NCI-H69 (cell line): ENCODE measurements at places on chromosomes 3 and 15.

GRCh38 chr15:58401991-58402649 is 29.7 kb upstream of the LIPC start:
- peak; percentile 24 for DNase-seq

DNA sequence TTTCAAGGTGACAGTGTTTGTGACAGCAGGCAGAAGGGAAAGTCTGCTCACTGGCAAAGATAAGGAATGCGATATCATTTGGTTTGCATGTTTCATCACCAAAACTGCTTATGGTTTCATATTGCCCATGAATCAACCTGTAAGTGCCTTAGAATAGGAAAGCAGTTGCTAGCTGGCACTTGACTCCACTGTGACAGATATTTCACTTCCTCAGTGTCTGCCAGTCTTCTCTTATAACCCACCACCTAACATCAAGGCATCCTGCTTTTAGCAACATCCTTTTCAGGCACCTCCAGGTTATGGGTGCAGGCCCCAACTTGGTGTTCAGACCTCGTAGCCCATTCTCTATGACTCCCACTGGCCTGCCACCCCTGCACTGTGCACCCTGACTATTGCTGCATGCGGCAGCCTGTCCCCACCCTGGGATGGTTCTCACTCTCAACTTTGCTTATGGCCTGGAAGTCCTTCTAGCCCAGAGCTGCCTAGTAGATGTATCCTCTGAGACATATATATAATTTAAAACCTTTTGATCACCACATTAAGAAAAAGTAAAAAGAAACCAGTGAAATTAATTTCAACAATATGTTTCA is 154.4 kb upstream of the RARB start:
- DNase-seq: no peak

DNA sequence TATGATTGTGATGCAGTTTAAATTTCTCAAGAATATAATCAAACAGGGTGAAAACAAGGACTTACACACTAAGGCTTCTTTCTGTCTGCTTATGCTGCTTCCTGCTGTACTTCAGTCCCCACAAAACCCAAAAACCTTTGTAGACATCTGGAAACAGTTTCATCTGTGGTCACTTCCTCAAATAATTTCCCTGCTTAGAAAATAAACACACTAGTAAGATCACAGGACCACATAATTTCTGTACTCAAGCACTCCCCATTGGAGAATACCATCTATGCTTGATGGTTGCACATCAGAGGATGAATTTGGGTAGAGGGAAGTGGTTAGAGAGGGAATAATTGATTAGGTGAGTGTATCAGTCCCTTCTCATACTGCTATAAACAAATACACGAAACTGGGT is 266.2 kb downstream of the LSAMP start:
- DNase-seq: no peak

- no peak for DNase-seq
Observed at GRCh38 chr15:51331141-51331540, 7.3 kb downstream of the CYP19A1 start.

- DNase-seq: no peak
Observed at GRCh38 chr15:84979651-84980050, 2.0 kb upstream of the PDE8A start.

DNA sequence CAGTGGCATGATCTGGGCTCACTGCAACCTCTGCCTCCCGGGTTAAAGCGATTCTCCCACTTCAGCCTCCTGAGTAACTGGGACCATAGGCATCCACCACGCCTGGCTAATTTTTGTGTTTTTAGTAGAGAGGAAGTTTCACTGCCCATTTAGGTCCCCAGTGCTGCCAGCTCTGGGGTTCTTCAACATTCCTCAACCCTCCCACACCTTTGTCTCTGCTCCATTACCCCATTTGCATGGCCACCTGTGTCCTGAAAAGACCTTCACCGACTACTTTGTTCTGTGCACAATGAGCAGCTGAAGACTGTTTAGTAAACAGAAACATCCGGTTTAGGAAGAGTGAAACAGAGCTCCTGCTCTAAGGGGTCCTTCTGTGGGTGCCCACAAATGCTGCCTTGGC is 92.0 kb downstream of the FAM43A start:
- no peak for DNase-seq

GRCh38 chr3:152558386-152558785 is 276.5 kb upstream of the P2RY1 start:
- no peak for DNase-seq

DNA sequence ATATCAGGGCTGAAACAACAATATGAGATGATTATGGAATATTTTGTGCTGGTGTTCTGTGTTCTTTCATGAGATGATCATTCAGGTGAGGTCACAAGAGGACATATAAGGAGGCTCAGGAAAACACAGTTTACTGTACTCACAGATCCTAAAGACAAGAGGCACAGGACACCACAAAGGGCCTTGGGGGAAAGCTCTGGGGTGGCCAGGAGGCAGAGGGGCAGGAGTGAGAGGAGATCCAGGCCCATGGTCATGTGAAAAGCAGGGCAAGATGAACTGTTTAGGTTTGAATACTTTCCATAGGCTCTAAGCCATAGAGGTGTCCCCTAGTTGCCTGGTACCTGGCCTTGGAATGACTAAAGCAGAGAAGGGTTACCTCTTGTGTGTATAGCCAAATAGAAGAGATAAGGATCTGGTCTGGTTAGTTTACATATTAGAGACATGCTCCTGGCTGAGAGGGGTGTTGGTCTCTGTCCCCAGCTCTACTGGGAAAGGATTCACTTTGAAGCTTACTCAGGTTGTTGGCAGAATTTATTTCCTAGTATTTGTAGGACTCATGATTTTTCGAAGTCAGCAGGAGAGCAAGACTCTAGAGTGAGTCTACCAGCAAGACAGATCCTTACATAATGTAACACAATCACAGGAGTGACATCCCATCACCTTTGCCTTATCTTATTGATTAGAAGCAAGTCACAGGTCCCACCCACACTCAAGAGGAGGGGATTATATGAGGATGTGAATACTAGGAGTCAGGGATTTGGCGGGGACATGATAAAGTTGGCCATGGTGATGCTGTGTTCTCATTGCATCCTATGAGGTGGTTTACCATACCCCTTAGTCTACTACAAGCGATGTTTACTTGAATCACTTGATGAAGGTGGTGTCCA is 11.3 kb upstream of the TM4SF1 start:
- DNase-seq: no peak

- peak; percentile 4 for DNase-seq
Observed at GRCh38 chr15:74432271-74432967, 1.3 kb downstream of the SEMA7A start.

GRCh38 chr15:92091155-92091734 is 237.7 kb downstream of the SLCO3A1 start:
- peak; percentile 57 for DNase-seq

DNA sequence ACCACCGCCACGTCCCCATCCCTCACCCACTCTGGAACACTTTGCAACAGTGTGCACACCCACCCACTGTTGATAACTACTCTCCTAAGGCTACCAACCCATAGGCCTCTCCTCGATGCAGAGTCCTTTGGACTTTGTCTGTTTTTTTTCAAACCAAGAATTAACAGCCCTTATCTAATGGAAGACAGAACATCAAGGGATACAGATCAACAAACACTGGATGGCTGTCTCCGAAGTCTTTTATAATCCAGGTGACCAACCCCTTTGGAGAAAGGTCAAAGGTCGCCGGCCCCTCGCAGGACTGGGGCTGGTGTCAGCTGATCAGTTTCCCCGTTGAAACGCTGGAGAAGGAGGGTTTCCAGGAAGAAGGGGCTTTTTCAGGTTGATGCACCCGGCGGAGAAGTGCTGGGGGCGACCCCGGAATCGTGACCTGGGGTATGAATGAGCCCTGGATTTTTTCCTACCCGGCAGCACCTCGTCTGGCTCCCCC is 532 bp downstream of the B4GALT4 start:
- DNase-seq: no peak

GRCh38 chr3:20141316-20141715 is 44.7 kb downstream of the SGO1 start:
- no peak for DNase-seq

DNA sequence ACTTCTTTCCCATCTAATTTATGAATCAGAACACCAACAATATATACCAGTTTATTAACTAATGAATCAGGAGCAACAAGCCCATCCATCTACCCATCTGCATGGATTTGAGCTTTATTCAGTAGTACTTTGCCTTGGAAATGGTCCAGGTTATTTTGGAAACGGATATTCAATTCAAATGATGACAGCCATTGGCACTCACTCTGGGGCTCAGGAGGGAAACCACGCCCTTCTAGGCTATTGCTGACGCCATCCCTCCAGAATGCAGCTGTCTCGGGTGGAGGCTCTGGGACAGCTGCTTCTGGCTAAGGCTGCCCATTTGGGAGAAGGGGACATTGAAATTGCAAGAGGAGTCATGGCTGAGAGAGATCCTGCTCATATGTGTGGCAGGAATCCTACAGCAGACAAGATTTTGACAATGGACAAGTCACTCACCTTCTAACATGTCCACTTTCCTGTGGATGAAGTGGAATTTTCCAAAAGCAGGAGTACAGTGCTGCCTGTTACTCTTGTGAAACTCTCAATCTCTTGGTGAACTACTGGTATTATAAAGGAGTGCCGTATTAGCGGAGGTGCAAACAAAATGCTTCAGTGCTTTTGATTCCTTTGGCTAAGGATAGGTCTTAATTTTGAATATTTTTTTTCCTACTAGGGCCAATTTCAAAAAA is 29.3 kb upstream of the TRAK1 start:
- peak; percentile 72 for DNase-seq

DNA sequence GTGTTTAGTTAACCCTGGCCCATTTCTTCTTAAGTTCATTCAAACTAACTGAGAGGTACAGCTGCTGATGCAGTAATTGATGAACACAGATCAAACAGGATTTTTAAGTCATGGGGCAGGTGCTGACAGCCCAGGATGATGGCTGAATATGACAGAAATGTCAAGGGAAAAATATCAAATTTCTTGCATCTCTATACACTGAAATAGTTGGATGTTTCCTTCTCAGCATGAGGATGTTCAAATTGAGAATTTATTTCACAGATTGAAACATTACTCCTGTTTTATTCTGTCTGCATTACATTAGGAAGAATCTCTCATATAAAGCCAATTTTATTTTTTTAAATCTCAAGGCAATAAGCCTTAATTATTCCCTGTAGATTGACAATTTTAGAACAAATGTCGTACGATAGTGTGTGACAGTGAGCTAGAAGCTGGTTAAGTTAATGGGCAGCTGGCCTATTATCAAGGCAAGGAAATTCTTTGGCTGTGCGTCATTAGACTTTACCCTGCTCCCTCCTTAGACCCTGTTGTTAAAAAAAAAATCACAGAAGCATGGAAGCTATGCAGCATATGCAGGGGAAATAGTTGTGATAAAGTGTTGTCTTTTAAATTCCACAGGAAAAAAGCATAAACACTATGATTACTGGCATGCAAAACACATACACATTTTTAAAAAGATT is 183.8 kb upstream of the KCNMB2 start:
- DNase-seq: peak; percentile 81

DNA sequence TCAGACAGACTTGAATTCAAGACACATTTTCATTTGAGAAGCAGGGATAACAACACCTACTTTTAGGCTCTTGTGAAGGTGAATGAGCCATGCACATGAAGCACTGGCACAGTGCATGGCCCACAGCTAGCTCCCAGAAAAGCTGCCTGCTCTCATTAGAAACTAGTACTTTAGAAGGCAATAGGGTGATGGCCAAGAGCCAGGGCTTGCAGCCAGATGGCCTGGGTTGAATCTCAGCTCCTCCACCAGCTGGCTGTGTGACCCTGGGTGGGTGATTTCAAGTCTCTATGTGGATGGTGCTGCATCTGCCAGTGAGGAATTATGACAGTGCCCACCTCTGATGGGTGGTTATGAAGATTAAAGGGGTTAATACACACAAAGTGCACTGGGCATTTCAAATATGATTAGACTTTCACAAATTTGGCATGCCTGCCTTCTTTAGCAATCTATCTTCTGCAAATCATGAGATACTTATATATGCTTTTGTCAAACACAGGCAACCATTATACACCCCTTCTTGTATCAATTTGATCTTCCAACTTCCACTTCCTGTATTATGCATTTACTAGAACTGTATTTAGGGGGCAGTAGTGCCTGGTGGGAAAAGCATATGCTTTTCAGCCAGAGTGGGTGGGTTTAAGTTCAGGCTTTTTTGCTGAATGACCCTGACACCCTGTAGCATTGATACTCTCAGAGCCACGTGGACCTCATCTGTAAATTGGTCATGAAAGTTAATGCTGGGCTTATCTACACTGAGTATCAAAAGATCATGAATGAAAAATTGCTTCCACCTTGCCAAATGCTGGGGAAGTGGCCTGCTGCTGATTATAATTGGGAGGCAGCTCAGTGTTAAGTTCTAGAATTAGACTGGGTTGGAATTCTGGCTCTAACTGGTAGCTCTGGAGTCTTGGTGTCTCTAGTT is 34.7 kb upstream of the RBP1 start:
- DNase-seq: peak; percentile 73

DNA sequence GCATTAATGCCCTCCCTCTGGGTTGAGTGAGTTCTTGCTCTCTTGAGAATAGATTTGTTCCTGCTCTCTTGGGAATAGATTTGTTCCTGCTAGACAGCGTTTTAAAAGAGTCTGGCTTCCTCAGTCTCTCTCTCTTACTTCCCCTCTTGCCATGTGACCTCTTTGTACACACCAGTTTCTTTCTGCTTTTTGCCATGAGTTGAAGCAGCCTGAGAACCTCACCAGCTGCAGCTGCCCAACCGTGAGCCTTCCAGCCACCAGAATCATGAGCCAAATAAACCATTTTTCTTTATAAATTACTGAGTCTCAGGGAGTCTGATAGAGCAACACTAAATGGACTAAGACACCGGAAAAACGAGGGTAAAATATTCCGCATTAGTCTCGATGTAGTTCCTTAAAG is 253.6 kb downstream of the CNTN6 start:
- DNase-seq: peak; percentile 10

DNA sequence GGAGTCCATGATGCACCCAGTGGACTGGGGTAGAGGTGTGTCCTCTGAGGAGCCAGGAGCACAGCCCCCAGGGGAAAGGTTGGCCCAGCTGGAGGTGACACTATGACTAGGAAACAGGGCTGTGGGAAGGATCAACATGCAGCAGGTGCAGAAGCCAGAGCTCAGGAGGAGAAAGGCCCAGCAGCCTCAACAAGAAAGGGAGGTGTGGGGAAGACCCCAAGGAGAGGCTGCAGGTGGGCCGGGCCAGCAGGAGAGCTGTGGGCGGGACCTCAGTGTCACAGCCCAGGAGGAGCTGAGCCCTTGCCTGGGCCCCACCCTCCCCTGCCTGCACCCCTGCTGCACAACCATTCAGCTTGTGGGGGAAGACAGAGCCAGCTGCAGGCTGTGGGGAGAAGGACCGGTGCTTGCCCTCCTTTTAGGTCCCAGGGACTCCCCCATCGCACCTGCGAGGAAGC is 18.4 kb upstream of the KLF13 start:
- DNase-seq: peak; percentile 78

DNA sequence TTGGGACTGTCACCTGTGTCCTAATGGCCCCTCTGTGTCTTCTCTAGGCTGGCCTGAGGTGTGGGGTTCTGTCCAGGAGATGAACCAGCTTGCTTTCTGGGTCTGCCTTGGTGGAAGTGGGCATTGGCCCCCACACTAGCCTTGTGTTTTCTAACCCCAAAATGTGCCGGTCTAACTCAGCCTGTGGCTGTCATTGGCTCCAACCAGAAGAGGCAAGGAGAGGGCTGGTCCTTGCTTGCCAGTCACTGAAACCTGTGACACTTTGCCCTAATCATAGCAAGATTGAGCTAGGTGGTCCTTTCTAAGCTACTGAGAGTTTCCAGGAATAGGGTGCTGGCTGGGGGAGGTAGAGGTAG is 2.2 kb downstream of the C15orf39 start:
- DNase-seq: no peak

- DNase-seq: no peak
Observed at GRCh38 chr3:23549148-23549910, 256.4 kb upstream of the UBE2E1 start.

GRCh38 chr15:101499863-101500713 is 10.6 kb upstream of the PCSK6 start:
- peak; percentile 74 for DNase-seq
